T-cell (primary cell): ENCODE measurements at places on chromosomes 11 and 22.

GRCh38 chr22:19717181-19717580 lies 2.9 kb downstream of the SEPTIN5 start:
- no peak for DNase-seq

GRCh38 chr11:18322818-18323570 lies 627 bp downstream of the GTF2H1 start:
- DNase-seq: no peak

GRCh38 chr11:24738972-24739371 lies 242.1 kb downstream of the LUZP2 start:
- no peak for DNase-seq

DNA sequence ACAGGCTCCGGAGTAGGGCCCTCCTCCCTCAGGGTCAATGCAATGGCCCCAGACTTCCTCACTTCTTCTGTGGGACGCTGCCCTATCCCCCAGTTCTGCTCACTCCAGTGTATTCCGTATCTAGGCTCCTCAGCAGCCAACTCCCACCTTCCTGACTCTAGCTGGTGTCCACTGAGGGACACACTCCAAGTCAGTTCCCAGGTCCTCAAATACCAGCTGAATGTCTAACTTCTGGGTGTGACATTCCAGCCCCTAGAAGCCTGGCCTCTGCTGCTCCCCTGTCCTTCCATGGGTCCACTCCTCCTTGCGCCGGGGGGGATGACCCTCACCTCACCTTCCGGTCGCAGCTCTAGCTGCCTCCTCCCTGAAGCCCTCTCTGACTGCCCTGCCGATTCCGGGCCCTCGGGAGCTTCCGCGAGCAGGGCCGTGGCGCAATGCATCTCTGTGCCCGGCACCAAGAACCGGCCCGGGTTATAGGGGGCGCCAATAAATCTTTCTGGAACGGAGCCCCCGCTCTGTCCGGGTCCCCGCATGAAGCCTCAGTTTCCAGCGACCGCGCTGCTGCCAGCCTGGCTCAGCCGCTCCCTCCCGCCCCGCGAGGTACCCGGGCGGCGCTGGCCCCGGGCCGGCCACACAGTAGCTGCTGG lies 15.4 kb downstream of the BAD start:
- peak; percentile 14 for DNase-seq

DNA sequence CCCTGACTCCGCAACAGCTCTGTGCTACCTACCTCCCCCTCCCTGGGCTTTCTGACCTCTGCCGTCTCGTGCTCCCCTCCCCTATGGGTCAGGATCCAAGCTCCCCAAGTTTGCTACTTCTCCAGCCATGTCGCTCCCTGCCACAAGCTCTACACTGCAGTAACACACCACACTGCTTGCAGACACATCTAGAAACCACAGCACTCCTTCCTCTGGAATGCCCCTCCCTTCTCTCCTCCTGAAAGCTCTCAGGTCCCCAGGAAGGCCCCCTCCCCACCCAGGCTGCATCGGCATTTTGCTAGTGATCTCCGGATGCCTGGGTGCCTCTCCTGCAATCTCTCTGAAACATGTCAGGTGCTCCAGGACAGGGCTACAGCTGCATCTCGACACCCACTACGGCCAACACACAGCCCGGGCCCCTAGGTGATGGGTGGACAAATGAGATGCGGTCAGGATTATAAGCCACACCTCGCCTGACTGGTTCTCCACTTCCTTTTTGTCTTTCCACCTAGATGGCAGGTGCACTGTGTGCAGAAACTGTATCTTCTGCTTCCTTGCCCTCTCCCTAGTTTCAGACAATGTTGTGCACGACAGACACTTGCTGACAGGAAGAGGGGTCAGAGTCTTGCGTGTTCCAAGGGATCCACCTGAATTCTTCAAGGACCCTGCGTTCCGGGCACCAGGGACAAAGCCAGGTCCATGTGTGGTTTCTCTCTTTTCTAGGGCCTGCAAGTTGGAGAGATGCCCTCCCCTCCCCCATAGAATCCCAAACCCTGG lies 22.9 kb downstream of the RPUSD4 start:
- no peak for DNase-seq
